Hippocampal formation (tissue), 2 donors: ENCODE measurements at places on chromosomes 7 and 10.

DNA sequence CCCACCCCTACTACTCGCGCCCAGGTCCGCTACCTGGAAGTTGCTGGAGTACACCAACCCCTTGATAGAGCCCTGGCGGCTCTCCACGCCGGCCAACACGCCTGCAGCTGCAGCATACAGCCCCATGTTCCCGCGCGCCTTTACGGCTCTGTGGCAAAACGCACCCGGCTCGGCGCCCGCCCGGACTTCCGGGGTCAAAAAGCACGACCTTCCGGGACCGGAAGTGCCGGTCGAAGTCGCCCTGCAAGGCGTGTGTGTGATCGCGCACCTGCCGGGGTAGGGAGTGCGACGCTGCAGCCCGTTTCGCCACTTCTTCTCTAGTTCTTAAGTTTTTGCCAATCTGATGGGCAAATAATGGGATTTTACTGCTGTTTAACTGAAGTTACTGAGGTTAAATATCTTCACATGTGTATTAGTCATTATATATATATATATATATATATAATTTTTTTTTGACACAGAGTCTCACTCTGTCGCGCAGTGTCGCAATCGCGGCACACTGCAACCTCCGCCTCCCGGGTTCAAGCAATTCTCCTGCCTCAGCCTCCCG lies at the start of gene NSUN5:
TSS of gene NSUN5 (minus strand) at position 162 of the 550 bp plus-strand sequence. CDS start at position 126, 36 bp downstream.
- DNase-seq, result peak; percentile 12

DNA sequence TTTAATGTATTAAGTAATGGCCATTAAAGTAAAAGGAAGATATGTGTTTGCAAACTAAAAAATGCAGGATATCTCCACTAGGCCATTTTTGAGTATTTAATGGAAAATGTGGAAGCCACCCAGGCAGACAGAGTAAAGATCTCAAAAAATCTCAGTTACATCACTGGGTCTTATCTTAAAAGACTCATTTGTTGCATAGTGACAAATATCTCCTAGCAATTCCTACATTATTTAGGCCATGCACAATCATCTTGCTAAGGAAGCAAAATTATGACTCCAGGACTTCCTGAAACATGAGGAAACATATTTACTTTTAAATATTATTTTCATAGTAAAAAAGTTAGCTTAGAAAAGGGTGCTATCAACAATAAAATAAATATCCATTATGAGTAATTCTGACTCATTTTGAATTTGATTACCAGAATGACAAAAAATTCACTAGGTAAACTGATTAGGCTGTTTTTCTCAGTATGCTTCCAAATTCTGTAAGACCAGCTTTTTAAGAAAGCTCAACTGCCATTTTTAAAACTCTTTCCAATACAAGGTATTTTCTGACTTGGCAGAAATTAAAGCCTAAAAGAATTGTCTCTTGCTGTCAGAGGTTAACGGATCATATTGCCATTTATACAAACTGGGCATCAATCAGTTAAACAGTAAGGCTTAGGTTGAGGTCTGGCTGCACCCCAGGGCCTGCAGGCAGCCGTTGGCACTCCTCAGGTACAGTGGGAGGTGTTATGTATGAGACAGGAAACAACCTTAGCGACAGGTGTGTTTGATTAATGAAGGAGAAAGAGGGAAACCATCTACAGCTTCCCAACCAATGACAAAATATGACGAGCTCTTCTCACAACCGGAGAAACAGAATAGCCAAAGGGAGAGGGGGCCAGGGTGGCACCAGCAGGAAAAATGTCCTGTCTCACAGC lies 31.8 kb downstream of the PCLO start:
- no peak for DNase-seq

GRCh38 chr10:123622381-123622780 lies 43.8 kb upstream of the GPR26 start:
- DNase-seq, result no peak

DNA sequence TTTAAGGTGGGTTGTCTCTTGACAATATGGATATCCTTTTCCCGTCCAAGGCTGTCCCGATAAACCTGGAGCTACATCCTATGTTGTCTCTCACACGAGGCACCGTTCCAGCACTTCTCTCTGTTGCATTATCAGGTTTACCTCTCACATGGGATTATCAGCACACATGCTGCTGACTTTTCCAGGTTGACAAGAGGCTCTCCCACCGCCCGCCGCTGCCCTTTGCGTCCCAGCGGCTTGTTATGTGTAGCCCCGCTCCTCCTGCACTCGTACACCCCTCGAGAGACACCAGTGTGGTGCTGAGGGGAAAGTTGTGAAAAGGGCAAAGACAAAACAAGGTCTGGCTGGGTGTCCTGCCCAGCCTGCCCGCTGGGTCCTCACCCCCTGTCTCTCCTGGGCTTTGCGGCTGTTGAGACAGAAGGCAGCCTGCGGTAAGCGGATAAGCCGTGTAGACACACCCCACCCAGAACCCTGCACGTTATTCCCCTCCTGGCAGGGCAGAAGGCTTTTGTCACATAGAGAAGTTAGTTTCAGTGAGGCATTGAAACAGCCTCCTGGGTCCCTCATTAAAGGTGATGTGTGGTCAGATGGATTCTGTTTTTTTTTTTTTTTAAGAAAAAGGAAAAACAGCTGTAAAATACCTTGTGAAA lies 38.7 kb downstream of the UBE3C start:
- DNase-seq, result no peak

- no peak for DNase-seq
Observed at GRCh38 chr10:88938938-88939337, 13.6 kb downstream of the ACTA2 start.

DNA sequence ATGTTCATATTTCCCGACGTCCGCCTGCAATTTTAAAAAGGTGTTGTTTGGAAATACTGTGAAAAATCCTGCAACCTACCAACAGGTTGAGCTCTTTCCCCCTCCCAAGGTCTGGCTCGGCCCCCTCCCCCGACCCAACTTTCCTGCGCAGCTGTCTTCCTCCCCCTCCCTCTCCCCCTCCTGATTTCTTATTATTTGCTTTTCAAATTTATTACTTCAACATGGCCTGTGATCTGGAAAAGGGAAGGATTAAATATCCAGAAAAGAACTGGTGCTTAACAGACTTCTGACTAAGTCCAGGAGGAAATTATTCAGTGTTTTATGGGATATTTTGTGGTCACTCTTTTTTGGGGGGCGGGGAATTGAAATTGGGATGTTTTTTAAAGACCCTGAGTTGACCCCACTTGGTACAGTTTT lies 2.4 kb downstream of the ARID5B start:
- no peak for DNase-seq

- no peak for DNase-seq
Observed at GRCh38 chr7:150481186-150481920, 30.9 kb downstream of the GIMAP8 start.

DNA sequence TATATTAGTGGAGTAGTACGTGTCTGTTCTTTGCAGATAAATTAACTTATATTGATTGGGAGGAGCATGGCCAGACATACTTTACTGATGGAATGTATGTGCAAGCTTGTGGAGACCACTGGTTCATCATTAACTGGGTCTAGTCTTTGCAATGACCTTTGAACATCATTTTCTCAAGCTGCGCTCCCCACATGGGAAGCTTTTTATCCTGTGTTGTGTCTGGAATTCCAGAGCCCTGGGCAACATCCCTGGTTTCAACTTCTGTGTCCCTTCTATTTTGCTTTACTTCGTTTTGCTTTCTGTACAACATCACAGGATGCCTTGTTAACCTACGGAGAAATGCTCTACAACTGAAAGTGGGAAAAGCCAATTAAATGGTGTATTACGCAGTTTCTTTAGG lies 38.3 kb downstream of the MACROH2A2 start:
- no peak for DNase-seq

DNA sequence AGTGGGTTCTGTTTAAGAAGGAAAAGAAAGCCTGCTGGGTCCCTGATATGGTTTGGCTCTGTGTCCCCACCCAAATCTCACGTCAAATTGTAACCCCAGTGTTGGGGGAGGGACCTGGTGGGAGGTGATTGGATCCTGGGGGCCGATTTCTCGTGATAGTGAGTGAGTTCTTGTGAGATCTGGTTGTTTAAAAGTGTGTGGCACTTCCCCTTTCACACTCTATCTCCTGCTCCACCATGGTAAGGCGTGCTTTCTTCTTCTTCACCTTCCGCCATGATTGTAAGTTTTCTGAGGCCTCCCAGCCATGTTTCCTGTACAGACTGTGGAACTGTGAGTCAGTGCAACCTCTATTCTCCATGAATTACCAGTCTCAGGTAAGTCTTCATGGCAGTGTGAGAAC lies 42.6 kb downstream of the INPP5A start:
- no peak for DNase-seq

DNA sequence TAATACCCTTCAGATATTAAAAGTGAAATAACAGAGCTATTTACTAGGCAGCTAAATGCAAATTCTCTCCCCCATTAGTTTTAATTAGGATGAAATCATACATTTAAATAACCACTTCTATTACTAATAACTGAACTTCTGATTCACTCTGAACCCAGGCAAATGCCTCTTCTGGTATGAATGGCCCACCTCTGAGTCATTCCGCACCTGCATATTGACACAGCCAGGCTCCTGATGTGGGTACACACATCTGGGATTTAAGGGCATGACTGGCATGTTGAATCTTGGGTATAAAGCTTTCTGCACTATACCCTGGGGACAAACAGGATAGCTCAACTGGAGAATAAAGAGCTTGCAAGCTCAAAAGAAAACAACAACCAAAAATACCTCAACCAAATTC lies 140.9 kb downstream of the AUTS2 start:
- DNase-seq, result no peak

- DNase-seq, result no peak
Observed at GRCh38 chr7:1050956-1051690, 6.8 kb downstream of the GPR146 start.

DNA sequence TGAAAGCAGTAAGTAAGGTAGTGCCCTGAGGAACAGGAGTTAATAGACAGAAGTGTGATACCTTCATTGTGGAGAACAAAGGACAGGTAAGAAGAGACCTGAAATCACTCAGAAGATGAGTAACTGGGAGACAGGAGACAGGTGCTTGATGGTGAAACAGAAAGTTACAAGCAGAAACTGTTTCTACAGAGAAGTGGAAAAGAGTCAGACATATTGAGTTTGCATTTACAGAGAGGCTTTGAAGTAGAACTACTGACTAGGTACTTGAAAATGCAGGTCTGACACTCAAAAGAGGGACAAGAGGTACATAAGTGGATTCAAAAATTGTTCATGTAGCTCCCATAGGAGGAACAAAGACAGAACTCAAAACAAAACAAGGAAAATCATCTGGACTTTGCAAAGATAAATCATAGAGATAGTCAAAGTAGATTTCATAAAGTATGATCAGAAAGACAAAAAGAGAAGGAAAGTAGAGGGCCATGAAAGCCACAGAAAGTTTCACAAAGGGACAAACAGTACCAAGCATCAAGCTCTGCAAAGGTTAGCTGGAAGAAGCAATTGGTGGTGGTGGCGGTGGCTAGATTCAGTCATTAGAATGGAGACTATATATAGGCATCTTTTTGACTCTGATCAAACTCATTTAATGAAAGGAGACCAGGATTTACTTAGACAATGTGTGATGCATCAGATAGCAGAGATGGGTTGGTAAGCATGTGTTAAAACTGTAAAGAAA lies 198.4 kb downstream of the PCLO start:
- no peak for DNase-seq

GRCh38 chr7:150820148-150820547 lies 19.6 kb downstream of the TMEM176A start:
- no peak for DNase-seq

- DNase-seq, result no peak
Observed at GRCh38 chr10:45581582-45582385, 90.8 kb downstream of the ZFAND4 start.

DNA sequence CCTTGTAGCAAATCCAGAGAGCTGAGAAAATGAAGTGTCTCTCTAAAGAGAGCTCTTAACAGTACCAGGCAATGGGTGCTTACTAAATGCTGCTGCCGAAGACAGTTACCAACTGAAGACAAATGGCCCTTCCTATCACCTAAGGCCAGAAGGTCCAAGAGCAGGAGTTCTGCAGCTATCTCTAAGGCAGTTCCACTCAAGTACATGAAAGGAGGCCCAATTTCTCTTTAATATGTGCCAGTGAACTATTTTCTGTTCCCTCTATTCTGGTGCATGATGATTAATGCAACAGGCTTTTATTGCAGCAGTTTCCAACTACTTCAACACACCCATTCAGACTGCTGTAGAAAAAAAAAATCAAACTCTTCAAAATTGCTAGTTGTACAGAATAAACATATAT lies 122.5 kb downstream of the SLC25A13 start:
- no peak for DNase-seq

GRCh38 chr10:133167693-133168616 lies 7.9 kb downstream of the KNDC1 start:
- no peak for DNase-seq

DNA sequence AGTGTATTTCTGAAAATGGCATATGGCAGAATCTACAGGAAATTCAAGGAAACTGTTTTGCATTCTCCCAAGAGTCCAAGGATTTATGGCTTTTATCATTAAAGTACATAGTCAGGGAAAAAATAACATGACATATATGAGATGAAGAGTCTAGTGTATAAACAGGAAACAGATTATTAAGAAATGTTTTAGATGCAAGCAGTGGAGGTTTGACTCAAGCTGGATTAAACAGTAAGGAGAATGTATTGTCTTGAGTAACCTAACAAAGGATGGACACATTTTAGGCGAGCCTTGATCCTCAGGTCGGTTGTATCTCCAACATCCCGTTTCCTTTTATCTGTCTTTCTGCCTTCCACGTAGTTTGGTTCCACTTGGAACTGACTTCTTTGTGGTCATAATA lies 17.9 kb downstream of the OR6B1 start:
- DNase-seq, result no peak

GRCh38 chr7:82015751-82016150 lies 245.9 kb upstream of the HGF start:
- no peak for DNase-seq

GRCh38 chr10:17428351-17429097 lies 25.9 kb downstream of the ST8SIA6 start:
- no peak for DNase-seq

- no peak for DNase-seq
Observed at GRCh38 chr7:154324196-154324595, 272.0 kb downstream of the DPP6 start.

DNA sequence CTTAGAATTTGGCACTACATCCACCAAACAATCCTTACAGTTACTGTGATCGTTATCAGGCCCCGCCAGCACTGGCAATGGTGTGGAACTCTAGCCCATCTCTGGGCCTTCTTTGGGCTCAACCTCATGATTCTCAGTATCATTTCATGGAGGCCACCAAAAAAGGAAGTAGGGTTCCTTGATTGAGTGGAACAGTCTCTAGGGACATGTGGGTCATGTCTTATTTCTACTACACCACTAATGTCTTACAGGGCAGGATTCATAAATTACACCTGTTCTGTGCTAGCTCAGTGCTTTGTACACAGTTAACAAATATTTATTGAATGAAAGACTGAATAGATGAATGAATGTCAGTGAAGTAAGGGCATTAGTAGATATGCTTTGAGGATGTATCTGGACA lies 53.9 kb downstream of the AP3M1 start:
- no peak for DNase-seq

DNA sequence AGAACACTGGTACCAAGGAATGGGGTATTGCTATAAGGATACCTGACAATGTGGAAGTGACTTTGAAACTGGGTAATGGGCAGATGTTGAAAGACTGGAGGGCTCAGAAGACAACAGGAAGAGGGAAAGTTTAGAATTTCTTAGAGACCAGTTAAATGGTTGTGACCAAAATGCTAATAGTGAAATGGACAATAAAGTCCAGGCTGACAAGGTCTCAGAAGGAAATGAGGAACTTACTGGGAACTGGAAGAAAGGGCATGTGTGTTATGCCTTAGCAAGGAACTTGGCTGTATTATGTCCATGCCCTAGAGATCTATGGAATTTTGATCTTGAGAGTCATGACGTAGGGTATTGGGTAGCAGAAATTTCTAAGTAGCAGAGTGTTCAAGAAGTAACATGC lies 38.0 kb downstream of the FAM149B1 start:
- no peak for DNase-seq

GRCh38 chr7:8228766-8229674 lies 32.9 kb downstream of the ICA1 start:
- DNase-seq, result no peak
